CD4-positive, alpha-beta T cell treated with Interleukin-4 for 1 hour (primary cell): ENCODE measurements at places on chromosomes 11 and 22.

DNA sequence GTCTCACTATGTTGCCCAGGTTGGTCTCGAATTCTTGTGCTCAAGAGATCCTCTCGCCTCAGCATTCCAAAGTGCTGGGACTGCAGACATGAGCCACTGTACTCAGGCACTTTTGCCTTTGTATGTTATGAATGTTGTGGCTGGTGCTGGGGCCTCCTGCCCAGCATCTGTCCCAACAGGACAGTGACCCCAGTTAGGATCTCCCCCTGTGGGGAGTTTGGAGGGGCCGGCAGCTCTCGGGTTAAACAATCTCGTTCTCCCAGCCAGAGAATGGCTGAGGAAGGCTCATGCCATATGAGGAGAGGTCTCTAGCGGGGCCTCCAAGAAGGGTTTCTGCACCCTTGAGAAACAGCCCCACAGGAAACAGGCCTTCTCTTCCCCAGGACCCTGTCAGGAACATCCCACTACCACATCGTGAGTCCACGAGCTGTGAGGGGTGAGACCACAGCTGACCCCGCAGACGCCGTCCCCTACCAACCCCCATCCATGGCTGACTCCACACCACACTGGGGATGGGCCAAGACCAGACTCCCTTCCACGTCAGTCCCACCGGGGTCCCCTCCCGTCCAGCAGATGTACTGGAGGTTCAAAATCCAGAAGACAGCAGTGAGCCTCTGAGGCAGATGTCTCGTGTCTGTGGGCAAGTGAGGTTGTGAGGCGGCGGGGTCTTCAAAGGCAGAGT is 54.1 kb downstream of the SHANK2 start:
- DNase-seq = no peak

GRCh38 chr11:129190087-129190486 is 2.0 kb downstream of the ARHGAP32 start:
- no peak for DNase-seq

- no peak for DNase-seq
These were observed 38.2 kb downstream of the ADAMTS8 start for GRCh38 chr11:130390071-130390758.

DNA sequence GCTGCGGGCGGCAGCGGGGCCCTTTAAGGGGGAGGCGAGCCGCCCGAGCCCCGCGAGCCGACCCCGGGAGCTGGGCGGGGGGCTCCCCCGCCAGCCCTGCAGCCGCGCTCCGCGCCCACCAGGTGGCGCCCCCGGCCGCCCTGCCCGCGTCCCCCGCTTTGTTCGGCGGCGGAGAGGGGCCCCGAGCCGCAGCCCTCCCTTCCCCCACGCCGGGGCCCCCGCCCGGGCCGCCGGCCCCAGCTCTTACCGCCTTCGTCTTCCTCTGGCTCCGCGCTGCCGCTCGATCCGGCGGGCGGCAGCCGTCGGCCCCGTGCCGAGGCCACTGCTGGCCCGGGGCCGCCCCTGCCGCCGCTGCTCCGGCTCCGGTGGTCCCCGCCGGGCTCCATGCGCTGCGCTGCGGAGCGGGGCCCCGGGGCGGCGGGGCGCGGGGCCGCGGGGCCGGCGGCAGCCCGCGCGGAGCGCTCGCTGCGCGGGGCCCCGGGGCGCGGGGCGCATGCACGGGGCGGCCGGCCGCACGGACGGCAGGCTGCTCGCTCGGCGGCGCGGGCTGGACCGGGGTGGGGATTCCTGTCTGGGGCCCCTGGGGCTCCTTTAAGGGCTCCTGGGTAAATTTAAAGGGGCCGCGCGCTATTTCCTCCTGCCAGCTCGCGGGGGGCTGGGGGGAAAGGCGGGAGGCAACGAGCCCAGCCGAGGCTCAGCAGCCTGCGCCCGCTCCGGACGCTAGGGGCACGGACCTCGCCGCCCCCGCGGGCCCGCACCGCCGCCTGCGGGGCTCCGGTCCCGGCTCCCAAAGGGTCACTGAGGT is at the start of gene ZFTA:
Gene ZFTA (minus strand): TSS at position 539 of the 805 bp plus-strand sequence. CDS start 153 bp downstream, at position 386.
- peak; percentile 61 for DNase-seq

- DNase-seq = no peak
These were observed 2.2 kb upstream of the SCGB1A1 start for GRCh38 chr11:62416596-62416995.

DNA sequence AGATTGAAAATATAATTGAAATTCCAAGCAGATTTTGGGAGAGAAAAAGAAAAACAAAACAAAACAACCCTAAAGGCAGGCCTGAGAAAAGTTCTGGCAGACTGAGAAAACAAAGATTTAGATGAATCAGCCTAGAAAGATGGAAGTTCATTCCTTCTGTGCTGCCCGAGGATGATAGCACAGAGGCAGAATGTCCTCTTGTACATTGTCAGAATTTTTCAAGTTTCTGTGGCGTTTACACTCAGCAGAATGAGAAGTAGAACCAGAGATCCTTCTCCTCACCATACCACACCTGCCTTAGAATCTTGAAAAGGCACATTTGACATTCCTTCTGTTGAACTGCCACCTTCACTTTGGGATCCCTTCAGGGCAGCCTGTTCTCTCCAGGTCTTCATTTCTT is 62.5 kb upstream of the IZUMO1R start:
- no peak for DNase-seq

- DNase-seq = no peak
These were observed 25.8 kb downstream of the LAYN start for GRCh38 chr11:111566324-111566723.

GRCh38 chr11:6813656-6814055 is 14.2 kb upstream of the OR6A2 start:
- no peak for DNase-seq

DNA sequence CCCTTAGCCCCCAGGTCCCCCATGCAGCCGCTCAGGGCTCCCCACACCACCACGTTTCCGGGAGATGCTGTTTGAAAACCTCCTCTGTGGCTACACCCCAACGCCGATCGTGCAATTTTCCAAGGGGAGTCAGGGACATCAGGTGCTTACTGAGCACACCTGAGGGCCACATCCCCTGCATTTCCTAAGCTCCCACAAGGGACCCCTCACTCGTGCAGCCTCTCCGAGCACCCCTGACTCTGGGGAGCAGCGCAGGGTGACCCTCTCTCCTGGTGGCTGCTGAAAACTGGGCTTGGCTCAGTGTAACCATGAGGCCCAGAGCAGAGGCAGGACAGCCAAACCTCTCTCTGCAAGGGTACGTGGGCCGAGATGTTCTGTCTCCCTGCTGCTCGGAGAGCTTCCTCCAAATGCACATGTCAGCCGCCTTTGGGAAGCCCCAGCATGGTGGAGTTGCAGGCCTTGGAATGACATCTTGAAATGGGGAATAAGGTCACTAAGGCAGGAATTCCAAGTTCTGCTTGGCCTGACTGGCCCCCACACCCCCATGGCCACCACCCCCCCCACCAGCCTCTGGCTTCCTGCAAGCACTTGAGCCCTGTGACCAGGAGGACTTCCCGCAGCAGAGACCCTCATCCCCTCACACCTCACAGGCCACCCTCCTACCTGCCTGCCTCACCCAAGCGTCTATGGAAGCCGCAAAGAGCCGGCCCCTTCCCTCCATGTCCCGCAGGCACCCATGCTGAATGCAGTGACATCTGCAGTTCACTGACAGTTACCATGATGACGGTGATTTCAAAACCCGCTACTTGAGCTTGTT is 257.4 kb downstream of the BRD1 start:
- peak; percentile 3 for DNase-seq

GRCh38 chr11:2521081-2521732 is 76.4 kb downstream of the KCNQ1 start:
- no peak for DNase-seq
